Stimulated activated CD8-positive, alpha-beta memory T cell treated with anti-CD3 and anti-CD28 coated beads, Interleukin-12 subunit alpha, Interleukin-12 subunit beta, amount 100 ng/mL, for 4 hours (primary cell): ENCODE measurements at places on chromosomes 4 and X.

DNA sequence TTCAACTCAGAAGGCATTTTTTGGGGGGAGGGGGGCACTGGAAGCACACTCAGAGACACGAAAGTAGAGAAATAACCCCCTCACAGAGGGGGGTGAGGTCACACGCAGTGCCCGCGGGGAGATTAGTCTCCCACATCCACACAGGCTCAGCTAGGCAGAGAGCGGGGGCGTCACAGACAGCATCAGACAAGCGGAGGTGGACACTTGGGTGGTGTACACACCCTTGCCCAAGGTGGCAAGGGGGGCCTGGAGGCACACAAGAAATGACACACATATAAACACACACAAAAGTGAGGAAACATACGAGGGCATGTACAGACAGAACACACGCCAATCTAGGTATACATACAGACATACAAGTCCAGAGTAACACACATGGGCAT, 637 bp upstream of the SYN1 start:
- DNase-seq, result no peak

DNA sequence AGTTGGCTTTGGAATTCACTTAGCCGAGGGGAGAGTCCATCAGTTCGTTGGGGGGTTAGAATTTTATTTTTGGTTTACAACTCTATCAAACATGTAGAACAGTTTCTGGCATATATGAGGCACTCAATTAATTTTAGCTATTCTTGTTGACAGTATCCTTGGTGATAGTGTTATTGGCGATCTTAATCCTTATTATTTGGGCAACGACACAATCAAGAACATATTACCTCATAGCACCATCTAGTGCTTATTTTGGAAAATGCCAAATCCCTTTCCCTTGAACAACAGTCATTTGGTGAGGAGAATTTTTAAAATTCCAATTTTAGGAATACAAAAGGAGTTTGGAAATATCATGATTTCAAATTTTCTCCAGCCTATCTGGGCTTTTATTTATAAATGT, 17.9 kb upstream of the PGRMC1 start:
- DNase-seq, result no peak

DNA sequence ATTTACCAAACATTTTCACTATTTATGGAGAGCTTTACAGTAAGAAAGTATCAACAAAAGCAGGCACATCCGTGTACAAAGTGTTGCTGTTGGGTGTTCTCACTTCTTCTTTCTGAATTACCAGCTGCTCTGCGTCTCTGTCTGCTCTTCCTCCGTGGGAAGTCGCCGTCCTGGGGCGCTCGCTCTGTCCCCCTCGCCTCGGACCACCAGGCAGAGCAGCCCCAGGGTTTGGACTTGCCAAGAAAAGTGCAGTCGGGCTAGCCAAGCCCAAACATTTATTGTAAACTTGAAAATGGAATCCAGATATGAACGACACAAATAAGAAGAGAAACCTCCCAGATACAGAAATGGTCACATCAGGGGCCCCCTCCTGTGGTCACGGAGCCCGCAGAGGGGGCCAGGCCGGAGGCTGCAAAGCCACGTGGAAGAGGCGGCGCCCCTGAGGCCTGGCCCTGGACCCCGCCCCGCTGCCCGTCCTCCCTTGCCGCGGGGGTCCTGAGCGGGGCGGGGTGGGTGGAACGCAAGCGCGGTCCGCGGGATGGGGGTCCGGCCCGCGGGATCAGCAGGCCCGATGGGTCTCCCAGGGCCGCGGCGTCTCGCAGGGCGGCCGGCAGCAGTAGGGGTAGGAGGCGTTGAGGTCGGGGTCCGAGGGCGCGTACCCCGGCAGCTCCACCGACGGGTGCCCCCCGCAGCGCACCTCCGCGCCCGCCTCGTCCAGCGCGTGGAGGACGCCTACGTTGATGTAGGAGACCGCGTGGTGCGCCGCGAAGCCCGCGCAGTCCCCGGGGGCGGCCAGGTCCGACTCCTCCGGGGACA, 1.5 kb downstream of the TMEM271 start:
- no peak for DNase-seq

DNA sequence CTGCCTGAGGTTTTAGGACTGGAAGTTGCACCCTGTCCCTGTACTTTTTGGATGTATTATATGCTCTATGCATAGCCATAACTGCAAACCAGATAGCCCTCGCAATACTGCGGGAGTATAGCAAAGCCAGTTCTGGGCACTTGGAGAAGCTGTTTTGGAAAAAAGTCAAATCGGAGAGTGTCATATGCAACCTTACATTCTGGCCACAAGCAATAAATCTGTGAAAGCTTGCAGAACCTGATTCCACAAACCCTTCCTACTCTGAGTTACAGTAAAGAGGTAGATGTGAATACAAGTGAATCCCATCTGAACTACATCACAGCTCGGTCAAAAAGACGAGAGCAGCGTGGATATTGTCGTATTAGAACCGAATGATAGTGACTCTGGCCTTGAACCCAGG, 10.3 kb downstream of the HELT start:
- DNase-seq, result no peak

GRCh38 chrX:51461053-51462044, 35.0 kb downstream of the NUDT11 start:
- no peak for DNase-seq

GRCh38 chrX:68304602-68305001, 128.7 kb downstream of the OPHN1 start:
- DNase-seq, result no peak

DNA sequence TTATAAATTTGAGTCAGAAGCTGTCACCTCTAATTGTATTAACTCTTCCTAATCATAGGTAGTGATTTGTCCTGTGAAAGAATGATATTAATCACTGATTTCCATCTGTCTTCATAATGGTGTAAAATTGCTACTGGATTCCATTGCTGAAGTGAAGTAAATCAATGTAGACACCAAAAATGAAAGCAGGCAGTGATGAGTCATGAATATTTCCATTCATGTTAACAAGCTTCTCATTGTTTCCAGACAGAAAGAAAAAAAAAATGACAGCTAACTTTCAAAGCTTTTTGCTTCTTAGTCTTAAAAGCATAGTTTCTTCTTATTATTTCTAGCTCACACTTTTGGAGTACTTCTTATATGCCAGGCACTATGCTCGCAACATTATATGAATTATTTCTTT, 21.5 kb downstream of the FAM114A1 start:
- DNase-seq, result no peak

DNA sequence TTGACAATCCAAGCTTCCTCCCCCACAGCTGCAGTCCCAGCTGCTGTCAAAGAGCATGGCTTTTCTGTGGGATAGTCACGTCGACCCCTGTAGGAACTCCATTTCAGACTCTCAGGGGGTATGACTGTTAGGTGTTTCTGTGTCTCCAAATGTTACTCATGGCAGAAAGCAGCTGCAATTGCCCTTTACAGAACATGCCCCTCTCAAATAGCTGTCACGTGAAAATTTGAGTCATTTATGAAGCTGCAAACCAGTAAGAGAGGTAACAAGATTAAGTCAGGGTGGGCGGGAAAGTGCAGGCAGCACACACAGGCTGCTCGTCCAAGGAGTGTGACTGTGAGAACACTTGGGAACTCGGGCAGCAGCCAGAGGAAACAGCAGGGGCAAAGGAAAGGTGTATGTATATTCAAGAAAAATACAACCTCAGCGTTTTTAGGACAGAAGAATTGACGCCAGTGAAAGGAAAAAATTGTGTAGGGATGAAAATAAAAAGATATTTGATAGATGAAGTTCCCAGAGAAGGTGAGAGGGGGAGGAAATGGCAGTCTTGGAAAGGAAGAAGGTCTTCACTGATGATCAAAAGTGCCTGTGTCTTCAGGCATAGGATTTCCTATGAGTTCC, 66.5 kb upstream of the TMEM184C start:
- no peak for DNase-seq

DNA sequence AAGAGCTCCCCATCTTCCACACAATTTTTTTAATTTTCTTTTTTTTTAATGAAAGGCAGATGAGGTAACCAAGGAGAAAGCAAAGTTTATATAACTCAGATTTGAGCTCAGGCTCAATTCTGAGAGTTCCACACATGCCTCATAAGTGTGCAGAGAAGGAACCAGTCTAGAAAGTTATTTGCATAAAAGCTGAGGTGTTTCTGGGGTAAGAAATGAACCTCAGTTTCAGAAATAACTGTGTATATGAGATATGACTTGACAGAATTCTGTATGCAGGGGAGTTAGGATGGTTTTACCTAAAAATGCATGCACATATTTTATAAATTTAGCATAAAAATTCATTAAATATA, 51.3 kb downstream of the DTHD1 start:
- no peak for DNase-seq

DNA sequence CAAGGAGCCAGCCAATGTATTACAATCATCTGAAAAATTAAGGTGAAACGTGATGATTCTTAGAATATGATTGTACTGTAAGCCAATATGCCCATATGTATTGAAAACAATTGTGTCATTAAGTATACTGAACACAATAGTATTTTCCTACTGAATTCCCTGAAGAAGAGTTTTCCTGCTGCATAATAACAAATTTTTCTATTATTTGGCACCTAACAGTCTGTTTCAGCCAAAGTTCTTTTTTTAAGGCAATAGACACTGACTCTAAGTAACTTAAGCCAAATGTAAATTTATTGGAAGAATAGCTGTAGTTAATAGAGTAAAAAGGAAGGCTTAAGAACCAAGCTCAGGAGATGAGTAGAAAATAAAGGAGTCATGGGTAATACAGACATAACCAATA, 220.6 kb downstream of the PPP4R3C start:
- DNase-seq, result no peak

DNA sequence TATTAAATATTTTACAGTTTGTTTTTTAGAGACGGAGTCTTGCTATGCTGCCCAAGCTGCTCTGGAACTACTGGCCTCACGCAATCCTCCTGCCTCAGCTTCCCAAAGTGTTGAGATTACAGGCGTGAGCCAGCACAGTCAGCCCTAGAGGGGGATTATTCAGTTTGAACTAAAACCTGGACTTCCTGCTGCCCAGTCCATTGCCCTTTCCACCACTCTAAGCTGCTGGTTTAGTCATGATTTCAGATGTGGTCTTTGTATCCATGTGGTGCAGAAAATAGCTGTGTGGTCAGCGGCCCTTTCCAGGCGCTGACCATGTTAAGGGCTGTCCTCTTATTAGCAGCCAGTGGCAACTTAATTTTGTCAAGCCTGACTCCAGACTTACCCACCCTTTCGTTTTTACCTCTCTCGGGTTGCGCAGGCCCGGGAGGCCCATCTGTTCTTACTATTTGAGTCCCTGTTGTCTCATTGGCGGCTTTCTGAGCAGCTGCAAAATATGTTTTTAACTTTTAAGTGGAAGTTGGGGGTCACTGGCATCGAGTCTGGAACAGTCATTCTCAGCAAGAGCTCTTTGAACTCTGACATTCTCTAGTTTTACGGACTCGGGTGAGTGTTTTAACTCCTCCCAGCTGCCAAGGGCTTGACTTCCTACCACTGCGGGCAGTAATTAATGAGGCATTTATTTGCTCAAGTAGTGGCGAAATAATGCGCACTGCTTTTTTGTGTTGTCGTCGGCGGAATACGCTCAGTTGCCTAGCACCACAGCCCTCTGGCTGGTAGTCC, 773 bp upstream of the VMA21 start:
- no peak for DNase-seq

- no peak for DNase-seq
Observed at GRCh38 chr4:27081675-27082586, 221.3 kb downstream of the STIM2 start.

DNA sequence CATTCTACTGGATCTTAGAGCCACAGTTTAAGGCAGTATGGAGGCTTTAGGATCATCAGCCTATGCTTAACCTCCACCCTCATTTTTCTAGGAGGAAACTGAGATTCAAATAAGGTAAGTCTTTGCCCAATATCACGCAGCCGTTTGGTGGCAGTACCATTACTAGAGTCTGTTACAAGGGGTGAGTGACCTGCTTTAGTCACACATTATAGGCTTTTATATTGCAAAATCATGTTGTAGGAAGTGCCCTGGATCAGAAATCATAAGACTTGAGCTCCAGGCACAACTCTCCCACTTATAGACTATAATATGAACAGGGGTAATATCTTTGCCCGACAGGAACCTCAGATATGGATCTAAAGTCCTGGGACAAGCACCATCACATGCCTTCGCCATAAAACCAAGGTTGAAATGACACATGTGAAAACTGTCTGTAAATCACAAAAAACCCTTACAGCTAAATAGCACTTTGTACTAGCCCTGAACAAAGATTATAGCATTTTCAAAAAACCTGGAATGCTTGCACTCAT, 19.2 kb downstream of the HPSE start:
- DNase-seq, result no peak

DNA sequence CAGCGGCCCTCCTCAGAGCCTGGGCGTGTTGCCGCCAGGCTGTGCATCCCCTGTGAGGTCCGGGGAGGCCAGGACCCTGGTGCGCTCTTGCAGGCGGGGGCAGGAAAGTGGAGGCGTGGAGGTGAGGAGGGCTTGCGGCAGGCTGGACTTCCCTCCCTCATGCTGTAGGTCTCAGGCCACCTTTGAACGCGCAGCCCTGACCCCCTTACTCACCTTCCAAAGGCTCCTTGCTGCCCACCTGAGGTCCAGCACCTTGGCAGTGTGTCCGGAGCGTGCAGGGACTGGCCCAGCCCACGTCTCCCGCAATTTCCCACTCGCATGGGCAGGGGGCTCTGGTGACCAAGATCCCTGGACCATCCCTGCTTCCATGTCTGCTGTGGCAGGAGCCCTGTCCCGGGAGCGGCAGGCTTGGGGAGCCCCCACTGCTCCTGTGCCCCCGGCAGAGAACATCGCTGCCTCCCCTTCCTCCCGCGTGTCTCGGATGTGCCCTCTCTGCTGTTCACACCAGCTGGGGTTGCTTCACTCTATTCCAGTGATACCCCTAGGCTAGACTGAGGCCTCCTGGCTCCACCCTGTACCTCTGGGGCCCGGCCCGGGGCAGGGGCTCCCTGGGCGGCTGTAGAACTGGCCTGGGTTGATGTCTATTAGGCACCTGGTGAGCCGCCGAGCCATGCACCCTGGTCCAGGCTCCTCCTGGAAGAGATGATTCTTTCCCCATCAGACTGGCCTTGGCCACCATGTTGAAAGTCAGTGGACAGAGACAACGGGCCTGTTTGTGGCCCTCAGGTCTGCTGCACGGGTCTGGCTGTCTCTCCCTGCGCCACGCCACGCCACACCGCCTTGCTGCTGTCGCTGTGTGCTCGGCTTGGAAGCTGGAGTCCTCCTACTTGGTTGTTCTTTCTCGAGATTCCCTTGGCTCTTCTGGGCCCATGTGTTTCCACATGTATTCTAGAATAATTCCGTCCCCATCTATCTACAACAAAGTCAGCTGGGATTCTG, 95.4 kb upstream of the ADRA2C start:
- DNase-seq, result no peak

- DNase-seq, result no peak
Observed at GRCh38 chr4:101284546-101284945, 62.8 kb downstream of the PPP3CA start.

GRCh38 chr4:113810906-113811305, 49.4 kb upstream of the CAMK2D start:
- no peak for DNase-seq

- no peak for DNase-seq
Observed at GRCh38 chr4:8195431-8195830, 3.7 kb upstream of the SH3TC1 start.

GRCh38 chr4:120207021-120207420, 140.4 kb upstream of the MAD2L1 start:
- DNase-seq, result no peak

DNA sequence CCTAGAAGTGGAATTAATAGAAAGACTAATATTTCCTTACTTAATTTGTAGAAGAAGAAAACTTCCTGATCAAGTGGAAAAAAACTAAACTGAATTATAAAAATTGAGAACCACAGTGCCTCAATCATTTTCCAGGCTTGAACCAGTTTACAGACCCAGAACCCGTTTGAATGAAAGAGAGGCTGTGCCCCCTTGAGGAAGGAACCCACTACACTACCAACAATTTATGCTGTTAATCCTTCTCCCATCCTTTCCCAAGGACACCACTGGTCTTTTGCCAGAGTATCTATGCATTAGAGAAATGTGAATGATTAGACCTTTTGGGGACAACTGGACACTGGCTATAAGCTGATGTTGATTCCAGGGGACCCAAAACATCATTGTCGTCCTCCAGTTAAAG, 842.6 kb downstream of the TECRL start:
- DNase-seq, result no peak
